ENCODE measurements at places on chromosomes 2 and 18.

DNA sequence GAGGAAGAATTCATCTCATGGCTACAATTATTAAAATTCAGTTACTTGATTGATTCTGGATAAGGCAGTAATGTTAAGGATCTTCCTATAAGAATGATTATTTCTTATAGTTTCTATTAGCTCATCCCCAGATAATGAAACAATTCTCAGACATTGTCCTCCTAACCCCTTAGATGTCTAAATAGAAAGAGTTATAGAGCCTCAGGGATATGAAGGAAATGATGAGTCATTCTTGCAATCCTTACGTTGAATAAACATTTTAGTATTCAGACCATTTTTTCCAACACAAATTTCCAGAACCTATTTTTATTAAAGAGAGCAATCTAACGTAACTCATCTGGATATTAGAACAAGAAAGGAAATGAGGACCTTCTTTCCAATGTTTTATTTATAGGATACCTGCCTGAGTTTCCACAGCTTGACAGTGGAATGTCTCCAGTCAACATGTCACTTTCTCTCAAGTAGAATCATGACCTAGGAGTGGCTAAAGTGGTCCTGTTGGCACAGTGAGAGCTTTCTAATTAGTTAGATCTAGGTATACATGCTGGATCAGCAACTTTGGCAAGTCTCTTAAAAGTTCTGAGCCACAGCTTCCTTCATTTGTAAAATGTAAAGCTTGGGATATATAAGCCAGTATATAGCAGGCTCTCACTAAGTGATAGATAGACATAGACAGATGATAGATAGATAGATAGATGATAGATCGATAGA lies 88.0 kb upstream of the RAB27B start:
- peak; percentile 5 for DNase-seq

DNA sequence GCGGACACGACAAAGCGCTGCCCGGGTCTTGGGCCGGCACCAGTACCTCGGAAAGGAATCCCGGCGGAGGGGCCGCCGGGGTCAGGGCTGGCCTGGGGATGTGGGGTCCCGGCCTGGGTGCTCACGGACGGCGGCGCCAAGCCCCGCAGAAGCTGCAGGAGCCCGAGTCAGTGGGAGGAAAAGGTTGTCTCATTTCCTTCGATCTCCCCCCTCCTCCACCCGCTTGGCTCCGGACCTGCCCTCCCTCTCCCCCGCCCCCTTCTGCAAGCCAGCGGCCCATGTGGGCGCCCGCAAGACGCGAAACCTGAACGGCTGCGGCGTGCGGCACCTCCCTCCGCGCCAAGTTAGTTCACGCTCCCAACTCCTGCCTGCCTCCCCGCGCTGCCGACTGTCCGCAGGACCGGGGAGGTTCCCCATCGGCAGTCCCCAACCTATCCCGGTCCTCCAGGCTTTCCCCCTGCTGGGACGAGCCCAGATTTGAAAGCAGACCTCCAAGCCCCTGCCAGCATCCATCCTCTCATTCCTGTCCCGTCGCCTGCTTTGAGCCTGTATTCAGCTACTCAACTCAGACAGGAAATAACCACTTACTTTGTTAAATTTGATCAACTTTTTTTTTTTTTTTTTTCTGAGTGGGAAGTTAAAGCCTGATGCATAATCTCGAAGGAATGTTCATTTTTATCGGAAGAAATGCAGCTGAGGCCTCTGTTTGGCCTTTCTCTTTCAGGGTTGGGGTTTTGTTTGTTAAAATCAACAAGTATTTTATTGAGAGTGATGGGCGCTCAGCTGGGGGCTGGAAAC lies at the start of gene EVA1A:
Gene EVA1A (minus strand): TSS at position 172 of the 798 bp plus-strand sequence. CDS start 42,799 bp downstream, outside the sequence.
- no peak for DNase-seq

GRCh38 chr2:29480426-29480825 lies 365.2 kb downstream of the CLIP4 start:
- DNase-seq = no peak

- no peak for DNase-seq
Observed at GRCh38 chr2:231110551-231110950, 14.3 kb downstream of the HTR2B start.
